ENCODE measurements at places on chromosomes 5 and 9. TPM values are rescaled to one million over a fixed set of nuclear protein-coding genes. Genes with fewer than 3 reads are reported as not detected.

GRCh38 chr5:130578354-130578753 is 586.7 kb downstream of the HINT1 start:
- no peak for DNase-seq

- DNase-seq = no peak
Observed at GRCh38 chr5:59358005-59358861, 535.3 kb downstream of the PDE4D start.

GRCh38 chr5:118906947-118907346 is 81.4 kb downstream of the DTWD2 start:
- no peak for DNase-seq

DNA sequence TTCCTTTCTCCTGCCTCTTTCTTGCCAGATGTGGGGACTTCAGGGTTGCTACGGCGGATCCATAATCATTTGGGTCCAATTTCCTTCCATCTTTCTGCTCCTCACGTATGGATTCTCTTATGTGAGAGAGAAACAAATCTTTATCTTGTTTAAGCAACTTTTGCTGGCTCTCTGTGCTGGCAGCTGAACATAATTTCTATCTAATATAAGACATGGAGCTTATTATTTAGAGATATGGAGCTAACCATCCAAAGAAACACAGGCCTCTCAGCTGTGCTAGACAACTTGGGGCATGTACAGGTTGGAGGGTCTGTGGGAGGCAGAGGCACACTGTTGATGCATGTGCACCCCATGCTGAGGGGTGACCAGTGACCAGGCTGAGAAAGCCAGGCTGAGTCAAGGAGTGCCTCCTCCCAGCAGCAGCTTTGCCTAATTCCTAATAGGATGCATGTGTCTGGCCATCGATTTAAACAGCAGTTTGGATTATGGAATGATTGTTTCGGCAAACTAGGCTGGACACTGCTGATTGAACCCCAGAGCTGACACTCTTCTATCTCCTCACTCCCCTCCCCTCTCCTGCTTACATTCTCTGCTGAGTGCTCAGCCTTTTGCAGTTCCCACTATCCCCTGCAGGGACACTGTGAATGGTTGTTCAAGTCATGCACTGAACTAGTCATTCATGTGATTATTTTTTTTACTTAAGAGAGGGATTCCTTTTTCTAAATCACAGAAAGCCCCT is 195.8 kb downstream of the ERCC6L2 start:
- no peak for DNase-seq

GRCh38 chr5:78633700-78634099 is 14.9 kb downstream of the LHFPL2 start:
- DNase-seq = no peak

DNA sequence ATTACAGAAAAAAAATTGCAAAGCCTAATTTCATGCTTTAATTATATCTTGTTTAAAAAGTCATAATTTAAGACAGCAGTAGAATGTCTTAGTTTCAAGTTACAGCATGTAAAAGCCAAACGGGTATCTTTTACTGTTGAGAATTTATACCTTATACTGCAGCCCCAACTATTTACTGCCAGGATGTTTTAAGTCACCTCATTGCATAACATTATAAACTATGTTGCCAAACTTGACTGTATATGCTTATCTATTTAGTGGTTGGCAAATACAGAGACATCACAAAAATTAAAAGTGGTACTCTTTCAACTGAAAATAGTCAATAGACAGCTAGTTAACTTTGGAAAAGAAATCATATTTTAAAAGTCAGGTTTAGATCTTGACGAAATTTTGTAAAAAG is 119.5 kb downstream of the EDIL3 start:
- DNase-seq = no peak

- no peak for DNase-seq
Observed at GRCh38 chr9:95005278-95006143, 279.0 kb downstream of the AOPEP start.

DNA sequence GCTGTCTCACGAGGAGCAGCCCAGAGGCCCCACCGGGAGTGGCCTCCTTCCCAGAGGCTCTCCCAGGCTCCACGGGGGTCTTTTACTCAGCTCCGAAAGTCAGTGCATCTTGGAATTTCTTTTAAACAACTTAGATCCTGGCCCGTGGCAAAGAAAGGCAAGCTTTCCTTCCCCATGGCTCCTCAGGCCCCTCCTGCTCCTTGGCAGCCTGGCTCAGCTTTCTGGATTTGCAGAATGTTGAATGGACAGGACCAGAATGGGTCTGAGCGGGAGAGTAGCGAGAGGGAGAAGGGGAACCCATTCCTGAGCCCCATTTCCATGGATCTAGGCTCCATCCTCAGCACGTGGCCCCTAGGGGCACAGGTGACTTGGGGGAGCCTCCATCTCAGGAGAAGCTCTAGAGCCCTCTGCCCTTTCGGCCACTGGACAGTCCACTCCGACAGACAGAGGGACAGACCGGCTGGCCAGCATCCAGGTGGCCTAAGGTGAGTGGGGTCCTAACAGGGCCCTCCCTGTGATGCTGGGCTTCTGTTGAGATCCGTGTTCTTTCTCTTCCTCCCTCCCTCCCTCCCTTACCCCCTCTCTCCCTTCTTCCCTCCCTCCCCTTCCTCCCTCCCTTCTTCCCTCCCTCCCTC is 173.9 kb upstream of the PPP1R26 start:
- no peak for DNase-seq

DNA sequence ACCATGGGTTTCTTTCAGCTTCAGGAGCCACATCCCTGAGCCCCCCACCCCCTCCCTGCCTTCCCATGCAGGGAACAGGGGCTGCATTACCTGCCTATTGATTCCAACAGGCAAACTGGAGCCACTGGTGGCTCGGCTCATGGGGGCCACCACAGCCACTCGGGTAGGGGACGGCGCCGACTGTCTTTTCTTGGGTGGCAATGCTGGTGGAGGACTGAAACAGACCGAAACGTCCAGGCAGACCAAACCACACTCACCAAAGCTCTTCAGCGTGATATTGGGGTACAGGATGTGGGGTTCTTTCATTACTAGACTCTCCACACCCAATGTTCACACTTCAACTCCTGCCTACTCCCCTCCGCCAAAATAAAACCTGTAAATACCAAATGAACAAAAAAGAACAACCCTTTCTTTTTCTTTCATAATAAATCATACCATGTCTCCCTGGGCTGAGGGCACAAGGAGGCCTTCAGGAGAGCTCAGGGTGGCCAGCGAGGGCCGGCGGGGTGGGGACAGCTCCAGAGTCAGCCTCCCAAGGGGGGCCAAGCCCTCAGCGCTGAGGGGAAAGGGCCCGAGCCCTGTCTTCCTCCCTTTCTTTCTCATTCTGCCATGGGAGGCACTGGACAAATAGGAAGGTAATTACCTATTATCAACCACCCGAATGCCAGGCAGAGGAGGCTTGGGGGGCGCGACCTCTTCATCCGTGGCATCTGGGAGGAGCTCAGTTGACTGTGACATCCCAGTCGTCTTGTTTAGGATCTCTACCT is 83.3 kb downstream of the PRRT1B start:
- no peak for DNase-seq

DNA sequence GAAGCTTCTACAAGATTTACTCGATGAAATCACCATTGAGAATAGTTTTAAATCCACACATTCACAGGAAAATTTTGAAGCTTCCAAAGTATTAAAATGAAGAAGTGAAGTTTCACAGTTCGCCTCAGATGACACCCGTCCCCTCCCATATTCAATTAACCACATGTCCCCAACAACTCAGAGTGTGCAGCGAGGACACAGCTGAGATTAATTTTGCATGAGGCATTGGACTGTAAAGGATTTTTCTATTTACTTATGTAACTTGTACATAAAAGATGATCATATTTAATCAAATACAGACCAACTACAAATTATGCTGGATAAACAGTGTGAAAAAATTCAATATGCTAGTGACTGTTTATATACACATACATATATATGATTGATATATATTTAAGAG is 84.7 kb upstream of the OLFM1 start:
- DNase-seq = no peak

- no peak for DNase-seq
Observed at GRCh38 chr5:180798193-180798592, 4.4 kb downstream of the MGAT1 start.

- DNase-seq = no peak
Observed at GRCh38 chr5:110343616-110344015, 382.9 kb downstream of the TMEM232 start.

DNA sequence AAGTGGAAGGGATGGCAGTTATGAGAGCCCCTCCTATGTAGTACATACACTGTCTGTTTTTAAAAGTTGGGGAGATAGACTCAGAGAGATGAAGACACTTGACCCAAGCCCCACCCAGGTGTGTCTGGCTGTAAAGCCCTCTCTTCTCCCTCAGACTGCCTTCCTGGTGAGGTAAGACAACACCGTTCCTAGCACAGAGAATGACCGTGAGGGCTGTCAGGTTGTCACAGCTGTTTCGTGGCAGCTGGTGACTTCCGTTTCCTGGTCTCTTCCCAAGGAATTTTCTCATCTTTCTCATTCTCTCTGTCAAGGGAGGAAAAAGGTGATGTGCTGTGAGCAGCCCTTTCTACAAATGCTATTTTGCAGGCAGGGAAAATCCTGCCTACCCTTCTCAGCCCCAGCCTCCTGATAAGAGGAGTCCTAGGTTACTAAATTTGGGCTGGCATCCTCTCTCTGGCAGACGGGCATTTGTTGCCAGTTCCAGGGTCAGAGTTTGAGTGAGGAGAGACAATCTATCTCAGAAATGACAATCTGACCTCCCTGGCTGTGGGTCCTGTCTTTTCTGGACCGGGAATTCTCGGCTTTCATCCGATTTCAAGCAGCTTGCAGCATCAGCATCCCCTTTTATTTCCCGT is 263.5 kb upstream of the PANK3 start:
- DNase-seq = no peak

DNA sequence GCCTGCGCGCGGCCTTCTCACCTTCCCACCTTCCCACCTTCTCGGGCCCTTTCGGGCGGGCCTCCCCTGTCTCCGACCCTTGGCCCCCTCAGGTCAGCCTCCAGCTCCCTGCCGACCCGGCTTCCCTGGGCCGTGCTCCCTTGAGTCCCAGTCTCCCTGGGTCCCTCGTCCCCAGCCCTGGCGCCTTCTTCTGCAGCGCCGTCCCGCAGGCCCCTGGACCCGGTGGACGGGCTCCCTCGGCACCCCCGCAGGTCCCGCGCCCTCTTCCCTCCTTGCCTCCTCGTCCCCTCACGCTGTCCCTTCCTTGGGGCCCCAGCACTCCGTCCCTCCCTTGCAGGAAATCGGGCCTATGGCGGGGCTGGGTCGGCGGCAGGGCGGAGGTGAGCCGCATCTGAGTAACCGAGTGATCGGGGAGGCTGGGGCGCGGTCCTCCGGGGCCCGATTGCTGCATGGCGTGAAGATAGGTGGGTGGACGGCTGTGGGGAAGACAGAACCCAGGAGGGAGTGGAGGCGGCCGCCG is 7.6 kb downstream of the ARPC5L start:
- no peak for DNase-seq

GRCh38 chr5:1231354-1231905 is 6.2 kb downstream of the SLC6A18 start:
- DNase-seq = no peak

DNA sequence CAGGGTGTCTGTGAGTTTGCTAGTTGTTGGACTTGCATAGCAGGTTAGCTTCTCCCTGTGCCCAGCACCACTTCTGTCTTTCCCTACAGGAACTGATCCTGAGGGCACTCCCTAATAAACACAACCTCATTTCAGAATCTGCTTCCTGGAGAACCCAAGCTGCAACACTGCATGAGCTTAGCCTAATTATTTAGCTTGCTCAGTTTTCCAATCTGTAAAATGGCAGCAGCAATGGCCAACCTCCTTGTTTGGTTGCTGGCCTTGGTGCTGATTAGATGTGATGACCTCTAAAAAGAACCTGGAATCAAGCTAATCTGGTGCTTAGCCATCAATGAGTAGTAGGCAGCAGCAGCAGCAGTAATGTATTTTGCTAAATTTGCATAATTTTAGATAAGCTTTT is 133.9 kb downstream of the ADCY2 start:
- no peak for DNase-seq

DNA sequence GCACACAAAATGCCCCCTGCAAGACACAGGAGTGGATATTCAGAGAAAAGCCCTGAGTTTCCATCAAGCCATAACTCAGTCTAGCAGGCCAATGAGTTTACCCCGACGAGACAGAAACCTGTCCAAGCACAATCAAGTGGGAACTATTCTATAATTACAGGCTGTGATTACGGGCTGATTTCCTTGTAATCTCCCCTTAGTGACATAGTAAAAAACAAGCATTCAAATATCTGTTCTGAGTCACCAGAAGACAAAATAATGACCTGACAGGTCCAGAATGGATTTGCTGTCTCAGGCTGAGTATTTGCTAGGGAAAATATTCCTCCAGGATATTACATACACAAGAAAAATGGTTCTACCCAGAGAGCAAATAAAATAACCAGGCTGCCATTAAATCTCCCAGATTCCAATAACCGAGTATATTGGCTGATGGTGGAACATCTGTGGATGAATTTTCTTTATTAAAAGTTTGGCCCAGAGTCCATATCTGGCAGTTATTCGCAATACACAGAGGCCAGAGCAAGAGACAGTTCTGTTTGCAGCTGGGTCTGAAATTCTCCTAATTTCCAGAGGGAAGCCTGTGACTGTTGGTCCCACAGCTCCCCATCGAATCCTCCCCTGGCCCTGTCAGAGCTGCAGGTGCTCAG is 35.8 kb downstream of the OLFM1 start:
- no peak for DNase-seq

GRCh38 chr9:131759017-131759647 is 19.3 kb upstream of the RAPGEF1 start:
- no peak for DNase-seq

The DOK3 gene
- polyA plus RNA-seq = 4.0 TPM

The PDGFRB gene
- 130 TPM for polyA plus RNA-seq

The FBP1 gene
- 66.0 TPM for polyA plus RNA-seq

The PCDHB5 gene
- polyA plus RNA-seq = 6.8 TPM

The GFRA3 gene
- 4.9 TPM for polyA plus RNA-seq

The SLC34A3 gene
- 12.7 TPM for polyA plus RNA-seq

The ORM2 gene
- 0.73 TPM for polyA plus RNA-seq

The ENTREP1 gene
- 2.2 TPM for polyA plus RNA-seq

The SLC36A2 gene
- polyA plus RNA-seq = 6.3 TPM

The PPIC gene
- polyA plus RNA-seq = 39.9 TPM

The GFI1B gene
- polyA plus RNA-seq = 1.0 TPM

The TRPM6 gene
- polyA plus RNA-seq = 0.85 TPM
